ENCODE measurements at places on chromosomes 11 and 22.

DNA sequence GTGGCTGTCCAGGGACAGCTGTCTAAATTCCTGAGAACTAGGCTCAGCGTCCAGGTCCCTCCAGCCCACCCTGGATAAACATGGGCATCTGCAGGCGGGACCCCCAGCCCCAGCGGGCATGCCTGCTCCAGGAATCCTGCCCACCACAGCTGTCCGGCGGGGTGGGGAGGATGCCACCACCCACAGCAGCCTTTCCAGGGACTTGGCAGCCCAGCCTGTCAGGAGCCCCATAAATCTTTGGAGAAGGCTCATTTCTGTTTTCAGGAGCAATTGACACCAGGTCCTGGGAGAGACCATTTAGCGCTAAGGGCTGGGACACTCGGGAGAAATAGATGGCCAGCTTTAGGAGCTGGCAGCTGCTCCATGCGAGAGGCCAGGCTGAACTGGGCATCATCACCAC, 358.9 kb downstream of the CADM1 start:
- DNase-seq: no peak

- DNase-seq: peak; percentile 3
Observed at GRCh38 chr11:64947208-64947814, 11.6 kb upstream of the GPHA2 start.

DNA sequence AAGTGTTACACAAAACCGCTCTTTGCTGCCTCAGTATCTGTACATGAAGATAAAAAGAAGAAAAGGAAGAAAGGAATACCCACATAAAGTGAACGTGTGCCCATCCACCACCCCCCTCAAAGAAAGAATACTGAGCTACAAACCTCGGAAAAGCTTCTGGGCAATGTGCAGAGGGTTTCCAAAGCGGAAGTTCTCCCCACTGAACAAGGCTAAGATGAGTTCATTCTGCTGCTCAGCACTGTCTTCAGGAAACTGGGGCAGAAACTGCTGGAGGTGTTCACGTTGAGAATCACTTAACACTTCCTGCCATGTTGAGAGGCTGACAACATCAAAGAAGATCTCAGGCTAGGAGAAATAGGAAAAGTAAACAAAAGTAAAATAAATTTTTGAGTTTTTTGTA, 6.9 kb downstream of the NFRKB start:
- DNase-seq: no peak

- DNase-seq: peak; percentile 30
Observed at GRCh38 chr22:20130731-20131596, 640 bp upstream of the ZDHHC8 start.

DNA sequence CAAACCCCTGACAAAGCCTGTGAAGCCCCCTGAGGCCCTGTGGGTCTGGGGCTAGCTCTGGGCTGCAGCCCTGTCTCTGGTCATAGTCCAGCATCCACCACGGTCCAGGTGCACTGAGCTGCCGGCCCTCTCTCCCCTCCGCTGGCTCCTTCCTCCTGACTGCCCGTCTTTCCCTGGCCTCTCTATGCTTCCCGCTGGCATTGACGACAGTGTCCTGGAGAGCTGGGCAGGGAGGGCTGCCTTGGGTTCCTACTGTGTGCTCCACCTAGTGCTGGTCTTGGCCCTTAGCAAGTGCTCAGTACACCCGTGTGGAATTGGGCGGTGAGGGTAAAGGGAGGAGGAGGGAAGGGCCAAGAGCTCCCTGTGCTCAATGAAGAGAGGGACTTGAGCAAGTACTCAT, 868 bp upstream of the MYEOV start:
- DNase-seq: no peak

GRCh38 chr11:75273411-75274391, 33.1 kb downstream of the TPBGL start:
- DNase-seq: no peak

DNA sequence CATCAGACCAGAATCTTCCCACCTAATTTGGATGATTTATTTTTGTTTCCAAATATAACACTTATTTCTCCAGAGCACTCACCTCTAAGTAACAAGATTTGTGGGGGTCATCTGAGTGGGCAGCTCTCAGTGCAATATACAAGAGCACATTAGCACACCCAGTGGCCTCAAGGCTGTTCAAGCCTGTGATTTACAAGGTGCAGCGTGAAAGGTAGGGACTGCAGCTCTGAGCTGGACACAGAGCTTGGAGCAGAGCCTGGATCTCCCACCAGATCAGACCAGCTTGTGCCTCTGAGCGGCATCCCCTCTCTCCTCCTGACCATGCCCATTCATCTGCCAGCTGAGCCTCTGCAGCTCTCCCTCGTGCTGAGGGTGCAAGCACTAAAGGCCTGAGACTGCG, 323.3 kb upstream of the ZC3H12C start:
- no peak for DNase-seq

- DNase-seq: peak; percentile 96
Observed at GRCh38 chr11:64334764-64335735, 5.0 kb upstream of the CCDC88B start.

GRCh38 chr22:34395370-34395769, 475.1 kb upstream of the LARGE1 start:
- DNase-seq: no peak

GRCh38 chr11:102669664-102670063, 35.9 kb downstream of the MMP27 start:
- DNase-seq: no peak

DNA sequence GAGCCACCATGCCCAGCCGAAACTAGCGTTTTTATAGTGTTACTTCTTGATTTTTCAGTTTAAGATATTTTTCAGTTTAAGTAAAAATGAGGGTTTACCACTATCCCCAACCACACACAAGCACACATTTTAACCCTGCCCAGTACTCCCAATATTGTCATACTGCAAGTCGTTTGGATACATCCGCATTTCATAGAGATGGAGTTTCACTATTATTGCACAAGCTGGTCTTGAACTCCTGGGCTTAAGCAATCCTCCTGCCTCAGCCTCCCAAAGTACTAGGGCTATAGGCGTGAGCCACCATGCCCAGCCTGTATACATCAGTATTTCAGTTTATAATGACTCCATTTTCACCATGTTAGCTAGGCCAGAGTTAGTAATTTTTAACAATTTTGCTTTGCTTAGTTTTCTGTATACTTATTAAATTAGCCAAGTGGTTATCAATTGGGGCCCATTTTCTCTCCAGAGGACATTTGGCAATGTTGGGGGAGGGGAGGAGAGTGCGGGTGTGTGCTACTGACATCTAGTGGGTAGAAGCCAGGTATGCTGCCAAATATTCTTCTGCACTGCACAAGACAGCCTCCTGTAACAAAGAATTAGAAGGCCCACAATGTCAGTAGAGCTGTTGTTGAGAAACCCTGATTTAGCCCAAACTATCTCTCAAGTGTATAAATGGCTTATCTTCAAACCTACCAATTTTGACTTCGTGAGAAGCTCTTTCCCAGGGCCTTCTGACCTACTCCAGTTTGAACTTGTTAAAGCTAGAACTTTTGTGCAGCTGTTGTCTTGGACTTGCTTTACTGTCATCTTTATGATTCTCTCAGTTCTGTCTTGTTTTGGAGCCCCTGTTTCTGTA, 7.3 kb downstream of the USP47 start:
- DNase-seq: peak; percentile 99

DNA sequence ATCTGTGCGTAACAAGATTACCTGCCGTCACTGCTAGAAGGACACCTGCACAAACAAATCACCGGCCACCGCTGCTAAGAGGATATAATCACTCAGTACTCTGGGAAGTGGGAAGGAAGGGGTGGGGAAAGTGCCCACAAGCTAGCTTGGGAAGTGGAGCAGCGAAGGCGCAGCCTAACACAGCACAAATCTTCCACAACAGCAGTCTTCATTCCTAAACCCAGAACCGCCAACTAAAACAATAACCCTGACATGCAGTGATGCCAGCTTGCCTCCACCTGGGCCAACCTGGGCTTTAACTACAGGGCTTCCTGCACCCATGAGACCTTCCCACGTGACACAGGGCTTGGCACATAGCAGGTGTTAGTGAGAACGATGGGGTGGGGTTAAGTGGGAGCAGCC, 5.1 kb downstream of the DGCR2 start:
- no peak for DNase-seq

DNA sequence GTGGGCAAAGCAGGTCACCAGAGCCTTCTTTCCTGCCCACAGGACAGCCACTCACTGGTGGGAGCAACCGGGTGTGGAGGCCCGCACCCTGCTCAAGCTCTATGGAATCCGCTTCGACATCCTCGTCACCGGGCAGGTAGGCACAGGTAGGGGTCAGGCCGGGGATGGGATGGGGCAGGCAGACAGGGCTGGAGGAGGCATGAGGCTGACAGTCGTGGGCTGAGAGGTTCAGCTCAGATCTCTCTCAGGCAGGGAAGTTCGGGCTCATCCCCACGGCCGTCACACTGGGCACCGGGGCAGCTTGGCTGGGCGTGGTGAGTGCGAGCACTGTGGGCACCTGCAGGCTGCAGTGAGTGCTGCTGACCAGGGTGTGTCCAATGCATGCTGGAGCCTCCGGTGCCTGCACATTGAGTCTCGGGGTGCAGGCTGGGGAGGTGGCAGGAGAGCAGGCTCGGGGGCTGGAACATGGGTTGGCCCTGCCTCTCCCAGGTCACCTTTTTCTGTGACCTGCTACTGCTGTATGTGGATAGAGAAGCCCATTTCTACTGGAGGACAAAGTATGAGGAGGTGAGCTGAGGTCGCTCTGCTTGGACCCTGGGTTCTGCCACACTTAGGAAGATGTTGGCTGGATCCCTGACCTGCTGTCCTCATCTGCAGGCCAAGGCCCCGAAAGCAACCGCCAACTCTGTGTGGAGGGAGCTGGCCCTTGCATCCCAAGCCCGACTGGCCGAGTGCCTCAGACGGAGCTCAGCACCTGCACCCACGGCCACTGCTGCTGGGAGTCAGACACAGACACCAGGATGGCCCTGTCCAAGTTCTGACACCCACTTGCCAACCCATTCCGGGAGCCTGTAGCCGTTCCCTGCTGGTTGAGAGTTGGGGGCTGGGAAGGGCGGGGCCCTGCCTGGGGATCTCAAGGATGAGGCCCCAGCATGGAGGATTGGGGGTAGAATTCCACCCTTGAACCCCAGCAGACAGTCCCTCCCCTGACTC, 6.3 kb downstream of the SLC7A4 start:
- no peak for DNase-seq

Measured in MV-4-11 (cell line).